ENCODE measurements at places on chromosomes 1 and 21.
A peak's percentile ranks its signal among the peaks of the same experiment; 100 is the strongest.

- no peak for DNase-seq
These were observed 32.3 kb upstream of the PRDM2 start for GRCh38 chr1:13667691-13668090.

GRCh38 chr1:183871142-183871541, 66.2 kb downstream of the RGL1 start:
- no peak for DNase-seq

DNA sequence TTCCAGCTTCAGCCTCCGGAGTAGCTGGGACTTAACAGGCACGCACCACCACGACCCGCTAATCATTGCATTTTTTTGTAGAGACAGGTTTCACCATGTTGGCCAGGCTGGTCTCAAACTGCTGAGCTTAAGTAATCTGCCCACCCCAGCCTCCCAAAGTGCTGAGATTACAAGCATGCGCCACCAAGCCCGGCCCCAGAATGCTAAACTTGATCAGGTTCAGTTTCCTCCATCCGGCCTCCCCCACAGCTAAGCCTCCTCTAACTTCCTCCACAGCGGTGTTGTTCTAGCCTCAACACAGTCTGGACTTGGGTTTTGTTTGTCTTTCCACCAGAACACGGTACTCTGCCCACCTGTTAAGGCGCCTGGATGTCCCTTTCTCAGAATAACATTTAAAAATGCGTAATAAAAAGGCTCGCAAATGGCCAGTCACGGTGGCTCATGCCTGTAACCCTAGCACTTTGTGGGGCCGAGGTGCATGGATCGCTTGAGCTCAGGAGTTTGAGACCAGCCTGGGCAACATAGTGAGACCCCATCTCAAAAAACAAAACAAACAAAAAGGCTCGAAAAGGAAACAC, 2.4 kb downstream of the PARP1 start:
- DNase-seq, result peak; percentile 6

DNA sequence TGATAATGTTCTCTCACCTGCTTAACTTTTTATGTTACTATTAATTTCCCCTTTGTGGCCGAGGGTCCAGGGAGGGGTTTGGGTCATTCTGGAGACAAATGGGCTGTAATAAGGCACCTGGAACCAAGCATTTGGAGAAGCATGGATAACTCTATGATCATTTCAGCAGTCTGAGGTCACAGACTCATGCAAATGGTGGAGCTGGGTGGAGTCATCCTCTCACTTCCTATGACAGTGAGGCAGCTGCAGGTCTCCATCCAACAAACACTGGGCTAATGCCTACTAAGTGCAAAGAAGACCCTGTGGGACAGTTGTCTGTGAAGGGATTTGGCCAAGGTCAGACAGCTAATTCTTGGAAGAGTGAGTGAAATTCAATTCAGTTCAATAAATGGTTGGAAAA, 28.8 kb upstream of the CAMTA1 start:
- DNase-seq, result no peak

- DNase-seq, result no peak
These were observed 10.2 kb downstream of the C1orf216 start for GRCh38 chr1:35708441-35708921.

DNA sequence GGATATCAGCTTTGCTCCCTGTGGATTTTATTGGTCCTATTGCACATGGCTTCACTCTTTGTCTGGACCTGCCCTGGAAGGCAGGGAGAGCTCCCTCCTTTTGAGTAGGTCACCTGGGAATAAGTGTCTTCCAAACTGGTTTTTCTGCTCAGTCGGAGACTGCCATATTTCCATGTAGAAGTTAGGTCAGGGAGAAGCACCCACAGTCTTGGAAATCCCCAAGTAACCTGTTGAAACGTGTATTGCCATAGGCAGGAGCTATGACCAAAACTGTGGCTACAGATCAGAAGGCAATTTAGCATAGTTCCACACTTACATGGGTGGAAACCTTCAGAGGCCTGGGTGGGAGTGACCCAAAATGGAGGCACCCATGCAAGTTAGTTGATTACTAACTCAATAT, 3.5 kb upstream of the GNG12 start:
- DNase-seq, result no peak

- DNase-seq, result no peak
These were observed 50.9 kb upstream of the ETV3 start for GRCh38 chr1:157189096-157189495.

DNA sequence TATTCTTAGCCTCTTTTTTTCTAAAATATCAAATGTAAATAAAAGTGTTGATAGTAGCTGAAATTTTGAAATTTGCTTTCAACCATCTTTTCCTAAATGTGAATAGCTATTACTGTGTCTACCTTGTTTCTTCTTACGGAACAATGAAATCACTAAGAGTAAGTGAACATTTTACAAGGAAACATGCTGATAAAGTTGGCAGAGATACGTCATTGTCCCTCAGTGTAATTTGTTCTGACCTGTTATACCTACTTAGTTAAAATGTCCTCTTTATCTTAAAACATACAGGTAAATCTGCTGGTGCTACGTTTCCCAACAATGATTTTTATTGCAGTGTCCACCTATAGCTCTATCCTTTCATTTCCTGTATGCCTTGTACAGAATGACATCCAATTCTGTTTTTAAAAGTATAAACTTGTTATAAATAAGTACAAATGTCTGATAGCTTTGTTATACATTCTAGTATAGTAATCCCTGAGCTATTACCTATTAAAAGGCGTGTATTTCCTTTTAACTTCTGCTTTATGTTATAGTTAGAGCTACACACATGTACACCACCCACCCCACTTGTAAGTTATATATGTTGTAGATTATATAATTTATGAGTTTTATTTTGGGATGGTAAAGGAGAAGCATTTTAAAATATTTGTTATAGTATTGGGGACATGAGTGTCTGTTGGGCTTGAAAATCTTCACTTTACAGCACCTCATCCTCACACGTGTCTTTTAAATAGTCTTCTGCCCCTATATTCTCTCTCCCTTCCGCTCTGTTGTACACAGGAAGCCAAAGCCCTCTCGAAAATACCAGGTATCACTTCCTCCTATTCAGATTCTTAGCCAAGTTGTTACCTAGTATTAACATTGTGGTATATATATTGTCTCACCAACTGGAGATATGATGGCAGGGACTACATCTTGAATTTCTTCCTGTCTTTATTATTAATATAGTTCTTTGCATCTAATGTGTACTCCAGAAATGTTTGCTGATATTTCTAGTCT, 25.2 kb downstream of the LAMC1 start:
- no peak for DNase-seq

DNA sequence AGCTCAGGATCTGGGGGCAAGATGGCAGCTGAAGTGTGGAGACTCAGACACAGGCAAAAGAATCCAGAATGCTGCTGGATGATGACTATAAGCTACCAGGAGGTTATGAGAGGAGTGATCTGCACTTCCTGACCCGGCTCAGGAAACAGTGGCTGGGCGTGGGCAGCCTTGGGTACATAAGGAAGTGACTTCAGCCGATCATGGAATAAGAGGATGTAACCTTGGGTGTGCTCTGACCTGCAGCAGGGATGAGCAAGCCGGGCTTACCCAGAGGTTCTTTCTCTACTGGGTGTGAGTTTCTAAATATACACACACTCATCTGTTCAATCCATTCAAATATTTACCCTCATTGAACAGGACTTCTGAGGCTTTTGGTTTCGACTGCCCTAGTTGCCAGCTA, 62.7 kb downstream of the CD34 start:
- DNase-seq, result no peak

GRCh38 chr1:45116340-45116739, 90.1 kb downstream of the ZSWIM5 start:
- DNase-seq, result no peak

Data from CD4-positive, alpha-beta memory T cell (primary cell).